A549 (cell line): ENCODE measurements at places on chromosomes 3 and 15. TPM values are rescaled to one million over a fixed set of nuclear protein-coding genes. Genes with fewer than 3 reads are reported as not detected.

DNA sequence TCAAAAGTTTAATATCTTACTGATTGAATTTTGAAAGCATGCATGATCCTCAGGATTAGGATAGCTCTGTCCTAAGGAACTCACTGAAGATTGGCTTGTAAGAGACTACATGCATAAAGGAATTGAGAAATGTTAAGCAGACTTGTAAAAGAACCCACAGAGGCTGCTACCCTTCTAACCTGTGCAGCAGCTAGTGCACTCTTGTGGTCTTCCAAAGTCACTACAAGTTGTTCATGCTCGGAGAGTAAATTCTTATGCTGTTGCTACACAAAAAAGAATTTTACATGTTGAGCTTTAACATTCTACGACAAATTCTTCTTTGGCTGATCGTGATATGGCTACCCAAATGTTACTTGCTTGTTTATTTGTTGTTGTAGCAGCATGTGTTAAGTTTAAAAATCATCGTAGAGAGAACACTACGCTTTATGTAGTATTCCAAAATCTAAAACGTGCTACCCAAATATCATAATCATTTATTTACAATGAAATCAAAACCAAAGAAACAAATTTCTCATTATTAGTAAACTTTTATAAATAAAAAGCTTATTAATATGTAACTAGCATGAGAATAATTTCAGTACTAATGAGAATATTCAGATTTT is 55.0 kb downstream of the GOLIM4 start:
- peak; percentile 7 for DNase-seq

The RLBP1 gene
- not detected in 3 replicates for polyA plus RNA-seq

DNA sequence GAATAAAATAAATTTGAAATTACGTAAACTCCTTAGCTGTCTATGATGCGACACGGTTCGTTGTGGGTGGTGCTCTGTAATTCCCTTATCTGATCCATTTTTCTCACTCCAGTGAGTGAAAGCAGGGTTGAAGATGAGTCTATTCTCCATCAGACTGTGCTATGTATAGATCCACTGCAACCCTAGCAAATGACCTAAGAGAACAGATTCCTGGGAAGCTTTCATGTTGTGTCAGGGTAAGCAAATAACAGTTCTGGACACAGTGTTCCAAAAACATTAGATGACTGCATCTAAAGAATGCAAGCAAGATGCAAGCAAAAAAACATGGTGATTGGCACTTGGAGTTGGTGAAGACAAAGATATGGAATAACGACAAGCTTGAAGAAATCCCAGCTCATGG is 239.3 kb downstream of the SLC9A9 start:
- no peak for DNase-seq

The UACA gene
- polyA plus RNA-seq: 31.9 to 39.4 TPM (median 33.5 TPM) in 3 replicates

The ZNF80 gene
- not detected in 3 replicates for polyA plus RNA-seq

GRCh38 chr15:72195101-72195511 is 2.5 kb downstream of the GRAMD2A start:
- DNase-seq: peak; percentile 35

The SKOR1 gene
- polyA plus RNA-seq: 0.04 to 0.11 TPM (median 0.05 TPM) in 3 replicates

DNA sequence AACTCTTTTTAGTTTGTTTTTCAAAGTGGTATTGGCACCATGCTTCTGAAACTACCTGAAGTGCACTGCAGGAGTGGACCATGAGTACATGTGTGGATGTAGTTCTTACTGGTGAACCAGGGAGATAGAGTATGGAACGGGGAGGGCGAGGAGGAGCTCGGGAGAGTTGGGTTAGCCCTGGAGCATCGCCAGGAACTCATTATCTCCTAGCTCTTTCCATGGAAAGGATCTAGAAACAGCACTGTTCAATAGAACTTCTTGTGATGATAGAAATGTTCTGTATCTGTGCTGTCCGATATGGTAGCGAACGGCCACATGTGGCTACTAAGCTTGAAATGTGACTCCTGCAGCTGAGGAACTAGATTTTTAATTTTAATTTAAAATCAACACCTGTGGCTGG is 47.3 kb downstream of the VGLL4 start:
- DNase-seq: no peak

- DNase-seq: no peak
These were observed 3.2 kb upstream of the ATP13A3 start for GRCh38 chr3:194489736-194490612.

DNA sequence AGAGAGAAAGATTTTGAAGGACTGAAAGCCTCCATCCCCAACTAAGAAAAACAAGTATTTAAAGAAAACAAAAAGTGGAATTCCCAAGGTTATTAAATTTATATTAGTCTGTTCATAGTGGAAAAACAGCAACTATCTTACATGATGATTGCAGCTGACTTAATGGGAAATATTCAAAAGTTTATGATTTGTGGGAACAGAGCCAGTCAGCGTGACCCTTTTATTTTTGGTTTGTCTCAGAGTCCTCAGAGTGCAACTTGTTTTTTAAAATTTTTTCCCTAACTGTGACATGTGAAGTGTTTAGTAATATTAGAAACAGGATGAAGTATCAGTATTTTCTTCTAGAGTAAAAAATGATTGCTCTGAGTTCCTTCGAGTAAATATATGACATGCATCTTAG is 441.9 kb upstream of the MCTP2 start:
- no peak for DNase-seq
